Stimulated activated CD4-positive, alpha-beta T cell treated with anti-CD3 and anti-CD28 coated beads, Interleukin-12 subunit alpha, Interleukin-12 subunit beta, amount 100 ng/mL, for 24 hours (primary cell): ENCODE measurements at places on chromosomes 6 and 20.

DNA sequence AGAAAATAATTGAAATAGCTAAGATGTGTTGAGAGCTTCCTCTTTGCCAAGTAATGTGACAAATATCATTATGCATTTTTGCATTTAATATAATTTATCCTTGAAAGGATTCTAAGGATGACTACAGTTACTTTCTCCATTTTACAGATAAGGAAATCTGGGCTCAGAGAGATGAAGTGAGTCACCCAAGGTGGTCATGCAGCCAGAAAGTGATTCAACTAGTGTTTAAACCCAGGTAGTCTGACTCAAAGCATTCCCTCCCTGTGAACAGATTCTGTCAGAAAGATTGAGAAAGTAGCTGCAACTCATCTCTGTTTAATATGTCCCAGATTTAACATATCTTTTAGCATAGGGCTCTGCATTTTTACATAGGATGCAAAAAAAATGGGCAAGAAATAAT, 28.1 kb downstream of the NRSN1 start:
- DNase-seq: no peak

DNA sequence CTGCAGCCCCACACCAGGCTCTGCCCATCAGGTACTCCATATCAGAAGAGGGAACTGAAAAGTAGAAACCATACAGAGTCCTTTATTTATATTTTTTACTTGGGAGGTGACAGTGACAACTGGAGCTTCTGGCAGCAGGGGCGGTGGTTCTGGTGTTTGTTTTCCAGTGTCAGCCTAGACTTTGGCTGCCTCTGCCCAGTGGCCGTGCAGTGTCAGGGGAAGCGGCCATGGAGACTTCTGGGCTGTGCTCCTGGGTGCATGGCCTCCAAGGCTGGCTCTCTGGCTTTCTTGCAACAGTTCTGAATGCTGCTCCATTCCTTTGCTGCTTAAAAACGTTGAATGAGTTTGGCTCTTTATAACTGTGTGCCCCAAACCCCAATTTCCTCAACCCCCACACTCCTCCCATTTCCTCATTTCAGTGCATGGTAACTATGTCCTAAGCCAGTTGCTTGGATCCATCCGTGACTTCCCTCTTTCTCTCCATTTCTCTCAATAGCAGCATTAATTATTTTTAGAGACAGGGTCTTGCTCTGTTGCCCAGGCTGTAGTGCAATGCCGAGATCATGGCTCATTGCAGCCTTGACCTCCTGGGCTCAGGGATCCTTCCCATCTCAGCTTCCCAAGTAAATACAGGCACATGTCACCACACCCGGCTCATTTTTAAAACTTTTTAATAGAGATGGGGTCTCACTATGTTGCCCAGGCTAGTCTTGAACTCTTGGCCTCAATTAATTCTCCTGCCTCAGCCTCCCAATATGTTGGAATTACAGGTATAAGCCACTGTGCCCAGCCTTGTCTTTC, 141.1 kb upstream of the SGK1 start:
- no peak for DNase-seq

- DNase-seq: no peak
Observed at GRCh38 chr6:46715141-46715540, 20.0 kb downstream of the PLA2G7 start.

DNA sequence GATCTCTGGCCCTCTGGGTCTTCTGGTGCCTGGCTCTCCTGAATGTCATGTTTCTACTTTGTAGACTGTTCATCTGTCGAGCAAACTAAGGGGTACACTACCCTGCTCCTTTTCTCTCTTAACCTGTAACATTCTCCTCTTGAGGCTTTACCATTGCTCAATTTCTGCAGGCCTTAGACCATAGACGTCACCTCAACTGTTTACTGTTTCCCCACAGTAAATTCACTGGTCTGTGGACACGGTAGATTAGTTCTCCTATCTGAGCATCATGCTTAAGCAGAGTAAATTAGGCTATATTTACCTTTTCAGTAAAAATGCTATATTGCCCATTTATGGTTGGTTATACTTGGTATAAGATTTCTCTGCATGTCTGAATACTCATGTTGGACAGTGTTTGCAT, 40.5 kb downstream of the MCM8 start:
- DNase-seq: no peak

DNA sequence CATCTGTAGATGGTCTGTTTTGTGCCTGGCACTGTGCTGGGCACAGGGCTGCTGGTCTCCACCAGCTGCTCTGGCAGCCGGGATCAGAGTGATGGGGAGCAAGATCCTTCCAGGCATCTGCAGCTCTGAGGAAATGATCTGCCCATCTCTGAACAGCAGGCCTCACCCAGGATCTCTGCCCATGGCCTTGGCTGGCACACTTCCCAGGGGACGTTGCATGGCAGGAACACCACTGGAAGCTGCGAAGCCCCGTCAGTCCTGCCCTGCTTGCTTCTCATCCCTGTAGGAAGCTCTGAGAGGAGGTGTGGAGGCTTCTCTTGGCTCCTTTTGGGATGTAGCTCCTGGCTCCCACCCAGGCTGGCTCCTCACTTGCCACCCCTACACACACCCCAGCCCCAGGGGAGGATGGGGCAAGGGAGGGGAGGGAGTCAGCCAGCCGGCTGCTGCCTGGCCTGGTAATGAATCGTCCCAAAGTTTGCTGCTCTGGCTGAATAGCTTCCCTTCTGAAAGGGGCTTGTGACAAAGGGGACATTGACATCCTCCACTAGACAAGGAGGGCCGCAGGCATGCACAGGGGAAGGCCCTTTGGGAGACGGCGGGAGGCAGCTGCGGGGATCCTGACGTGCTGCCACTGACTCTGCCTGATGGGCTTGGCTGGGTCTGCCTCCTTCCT, 108.9 kb downstream of the VEGFA start:
- DNase-seq: no peak

DNA sequence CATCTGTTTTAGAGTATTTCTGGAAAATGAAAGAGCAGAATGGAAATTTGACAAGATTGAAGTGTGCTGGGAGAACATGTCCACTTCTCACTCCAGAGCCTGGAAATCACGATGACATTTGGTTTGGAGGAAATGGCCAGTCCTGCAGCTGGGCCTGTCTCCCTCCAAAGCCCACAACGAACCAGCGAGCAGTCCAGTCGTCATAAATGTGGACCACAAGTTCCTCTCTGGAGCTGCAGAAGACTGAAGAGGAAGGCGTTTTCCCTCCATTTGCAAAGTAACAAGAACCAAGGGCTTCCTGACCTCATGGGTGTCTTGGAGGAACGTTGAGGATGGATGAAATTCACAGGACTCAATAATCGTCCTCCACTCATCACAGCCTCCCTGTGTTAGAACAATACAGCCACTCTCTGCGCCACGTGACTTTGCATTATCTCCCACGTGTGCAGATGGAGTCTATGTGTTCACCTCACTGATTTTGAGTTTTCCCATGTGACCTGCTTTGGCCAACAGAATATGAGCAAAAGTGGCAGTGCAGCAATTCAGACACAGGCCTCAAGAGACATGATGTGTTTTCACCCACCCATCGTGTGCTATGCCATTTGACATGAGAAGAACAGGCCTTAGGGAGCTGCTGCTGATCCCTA, 9.1 kb upstream of the SPATS1 start:
- no peak for DNase-seq

DNA sequence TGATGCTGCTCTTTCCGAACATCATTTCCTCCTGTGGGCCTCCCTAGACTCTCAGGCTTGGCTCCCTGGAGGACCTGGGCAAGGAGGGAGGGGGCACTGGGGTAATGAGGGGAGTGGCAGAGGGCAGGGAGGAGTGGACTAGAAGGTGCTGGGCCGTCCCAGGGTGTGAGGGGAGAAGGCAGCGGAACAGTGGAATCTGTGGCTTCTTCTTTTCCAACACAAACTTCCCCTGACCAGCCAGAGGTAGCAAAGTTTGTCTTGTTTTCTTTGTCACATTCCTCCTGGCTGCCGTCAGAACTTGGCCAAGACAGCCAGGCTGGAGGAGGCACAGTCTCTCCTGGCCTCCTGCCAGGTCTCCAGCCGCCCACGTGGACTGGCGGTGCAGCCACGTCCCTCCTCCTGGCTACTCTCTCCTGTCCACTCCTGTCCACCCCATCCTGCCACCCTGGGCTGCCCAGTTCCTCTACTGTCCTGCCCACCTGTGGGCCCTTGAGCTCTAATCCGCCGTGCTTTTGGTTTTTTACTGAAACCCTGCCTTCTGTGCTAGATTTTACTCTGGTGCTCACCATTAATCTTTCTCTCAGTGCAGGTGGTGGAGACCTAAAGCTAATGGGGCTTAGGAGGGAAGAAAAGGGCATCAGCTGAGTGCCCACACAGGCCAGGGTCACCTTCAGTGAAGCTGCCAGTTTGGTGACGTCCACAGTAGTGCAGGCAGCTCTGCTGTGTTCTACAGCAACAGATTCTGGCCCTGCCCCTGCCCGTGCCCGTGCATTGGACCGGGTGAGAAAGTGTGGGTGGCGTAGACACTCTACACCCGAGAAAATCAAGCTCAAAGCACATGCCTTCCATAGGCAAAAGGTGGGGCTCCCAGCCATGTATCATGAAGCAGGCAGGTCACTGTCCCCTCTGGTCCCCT, 2.8 kb upstream of the CDSN start:
- DNase-seq: no peak

DNA sequence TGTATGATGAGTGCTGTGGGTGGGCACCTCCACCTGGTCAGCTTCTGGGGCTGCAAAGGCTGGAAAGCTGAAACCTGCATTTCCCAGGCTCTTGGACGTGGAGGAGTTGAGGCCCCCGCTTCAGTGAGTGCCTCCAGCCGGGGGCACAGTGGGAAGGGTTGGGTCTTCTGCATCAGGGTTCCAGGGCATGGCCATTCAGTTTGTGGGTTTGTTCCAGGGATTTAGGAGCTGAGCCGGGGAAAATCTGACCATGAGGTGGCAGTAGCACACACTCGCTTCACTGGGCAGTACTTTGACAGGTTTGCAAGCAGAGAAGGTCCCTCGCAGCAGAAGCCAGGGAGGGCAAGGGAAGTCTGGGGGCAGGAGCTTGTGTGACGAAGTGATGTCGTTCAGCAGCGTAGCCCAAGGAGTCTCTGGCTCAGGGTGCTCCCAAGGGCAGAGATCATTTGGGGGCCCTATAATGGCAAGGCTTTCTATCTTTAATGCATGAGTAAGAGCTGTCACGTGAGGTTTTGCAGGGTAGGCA, 69.5 kb upstream of the SULF2 start:
- no peak for DNase-seq

DNA sequence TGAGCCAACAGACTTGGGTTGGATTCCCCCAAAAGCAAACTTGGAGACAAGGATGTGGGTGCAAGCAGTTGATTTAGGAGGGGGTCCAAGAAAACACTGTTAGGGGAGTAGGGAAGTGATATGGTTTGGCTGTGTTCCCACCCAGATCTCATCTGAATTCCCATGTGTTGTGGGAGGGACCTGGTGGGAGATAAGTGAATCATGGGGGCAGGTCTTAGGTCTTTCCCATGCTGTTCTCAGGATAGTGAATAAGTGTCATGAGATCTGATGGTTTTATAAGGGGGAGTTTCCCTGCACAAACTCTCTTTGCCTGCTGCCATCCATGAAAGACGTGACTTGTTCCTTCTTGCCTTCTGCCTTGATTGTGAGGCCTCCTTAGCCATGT, 542.6 kb downstream of the DHX35 start:
- no peak for DNase-seq

DNA sequence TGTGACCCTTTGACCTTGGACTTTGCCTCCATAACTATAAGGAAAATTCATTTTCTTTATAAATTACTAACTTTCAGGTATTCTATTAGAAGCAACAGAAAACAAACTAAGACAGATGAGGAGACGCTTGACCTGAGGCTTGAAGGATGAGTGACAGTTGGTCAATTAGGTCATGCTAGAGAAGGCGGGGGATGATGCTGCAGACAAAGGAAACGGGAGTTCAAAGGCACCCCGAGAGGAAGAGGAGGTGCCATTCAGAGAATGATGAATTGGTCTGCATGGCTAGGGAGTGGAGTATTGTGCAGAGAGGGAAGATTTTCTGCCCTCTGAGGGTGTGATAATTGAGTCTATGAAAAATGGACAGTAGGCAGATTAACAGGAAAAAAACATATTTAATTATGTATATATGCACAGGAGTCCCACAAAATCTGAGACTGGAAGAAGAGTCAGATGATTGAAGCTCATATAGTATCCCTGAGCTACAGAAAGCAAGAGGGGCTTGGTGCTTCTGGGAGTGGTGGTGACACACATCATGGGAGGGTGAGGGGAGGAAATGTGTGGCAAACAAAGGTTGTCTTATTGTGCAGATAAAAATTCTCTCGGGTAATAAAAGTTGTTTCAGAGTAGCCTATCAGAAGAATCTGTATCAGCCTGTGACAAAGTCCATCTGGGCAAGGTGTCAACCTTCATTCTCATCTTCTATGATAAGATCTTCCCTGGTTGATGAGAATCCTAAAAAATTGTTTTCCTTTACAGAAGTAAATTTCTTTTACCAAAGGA, 20.4 kb upstream of the FUCA2 start:
- no peak for DNase-seq

DNA sequence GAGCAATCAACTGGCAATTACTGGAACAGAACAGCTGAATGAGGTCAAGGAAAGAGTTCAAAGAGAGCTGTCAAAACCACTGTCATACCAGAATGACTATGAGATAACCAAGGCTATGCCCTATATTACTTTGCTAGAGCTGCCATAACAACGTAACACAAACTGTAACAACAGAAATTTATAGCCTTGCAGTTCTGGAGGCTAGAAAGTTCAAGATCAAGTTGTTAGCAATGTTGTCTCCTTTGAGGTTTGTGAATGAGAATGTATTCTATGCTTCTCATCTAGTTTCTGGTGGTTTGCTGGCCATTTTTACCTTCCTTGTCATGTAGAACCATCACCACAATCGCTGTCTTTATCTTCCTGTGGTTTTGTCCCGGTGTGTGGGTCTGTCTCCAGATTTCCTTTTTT, 1323.0 kb upstream of the GJE1 start:
- DNase-seq: no peak

DNA sequence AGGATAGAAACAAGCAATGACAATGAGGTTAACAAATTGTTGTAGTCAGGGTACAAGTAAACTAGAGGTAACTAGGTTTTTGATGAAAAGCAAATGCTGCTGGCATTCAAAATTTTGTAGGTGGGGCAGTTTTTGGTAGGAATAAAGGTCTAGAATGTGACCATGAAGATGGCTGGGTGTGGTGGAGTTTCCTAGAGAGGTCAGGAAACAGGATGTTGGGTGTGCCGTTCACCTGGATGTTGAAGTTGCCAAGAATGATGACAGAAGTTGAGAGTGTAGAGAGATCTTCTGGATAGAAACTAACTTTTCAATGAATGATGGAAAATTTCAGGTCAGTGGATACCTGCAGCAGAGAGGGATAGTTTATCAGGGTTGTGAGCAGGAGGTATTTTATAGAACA, 22.7 kb downstream of the MAPK14 start:
- no peak for DNase-seq

- no peak for DNase-seq
Observed at GRCh38 chr6:26380256-26380655, 2.7 kb upstream of the BTN2A2 start.
